ENCODE measurements at places on chromosomes 1 and 21.

DNA sequence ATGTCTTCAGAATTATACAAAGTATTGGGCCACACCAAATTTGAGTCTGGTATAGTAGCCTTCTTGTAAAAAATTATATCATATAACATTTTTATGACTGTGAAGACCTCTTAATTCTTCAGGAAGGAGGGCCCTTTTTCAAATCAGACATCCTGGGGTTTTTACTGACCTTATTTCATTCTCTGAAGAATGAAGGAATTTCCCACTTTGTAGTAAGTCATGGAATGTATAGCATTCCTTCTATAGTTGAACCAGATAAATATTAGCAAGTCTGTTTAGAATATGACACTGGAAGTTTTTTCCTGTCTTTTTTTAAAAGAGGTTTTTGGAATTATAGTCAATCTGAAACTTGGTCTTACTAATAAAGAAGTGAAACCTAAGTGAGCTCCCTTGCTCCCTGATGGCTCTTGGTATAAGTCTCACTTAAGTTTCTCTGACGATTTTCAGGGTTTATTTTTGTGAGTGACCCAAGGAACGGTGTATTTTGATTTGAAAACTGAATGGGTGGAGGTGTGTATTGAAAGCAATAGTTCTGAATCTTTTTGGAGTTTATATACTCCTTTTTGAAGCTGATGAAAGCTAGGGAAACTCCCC is 23.7 kb downstream of the SNX27 start:
- DNase-seq = no peak

DNA sequence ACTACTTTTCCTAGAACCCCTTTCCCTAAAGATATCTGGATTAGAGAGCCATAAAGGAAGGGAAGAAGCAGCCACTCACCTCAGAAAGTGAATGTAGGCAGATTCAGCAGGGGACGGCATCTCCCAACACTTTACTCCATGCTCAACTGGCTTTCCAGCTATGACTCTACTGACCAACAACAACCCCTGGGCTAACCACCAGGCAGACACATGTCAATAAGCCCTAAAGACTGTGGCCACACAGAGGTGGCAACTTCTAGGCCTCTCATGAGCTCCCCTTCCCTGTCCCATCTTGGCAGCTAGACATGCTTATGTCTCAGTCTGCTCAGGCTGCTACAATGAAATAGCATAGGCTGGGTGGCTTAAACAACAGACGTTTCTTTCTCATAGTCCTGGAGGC is 214.0 kb upstream of the ZP4 start:
- DNase-seq = no peak

DNA sequence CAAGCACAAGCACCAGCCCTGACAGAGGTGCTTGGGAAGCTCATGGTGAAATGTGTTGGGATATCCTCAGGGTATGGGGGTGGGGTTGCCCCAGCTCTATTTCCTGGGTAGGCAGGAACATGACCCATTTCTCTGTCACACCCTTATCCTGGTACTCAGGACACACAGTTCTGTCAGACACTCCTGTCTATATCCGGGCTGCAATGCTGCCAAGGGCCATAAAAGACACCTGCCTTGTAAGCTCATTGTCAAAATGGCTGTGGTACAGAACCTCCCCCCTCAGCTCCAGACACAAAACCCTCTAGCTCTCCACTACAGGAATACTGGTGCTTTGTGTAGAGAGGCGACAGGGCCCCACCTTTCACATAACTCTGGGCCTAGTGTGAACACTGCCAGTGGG is 636.7 kb downstream of the PLA2G4A start:
- DNase-seq = no peak

- DNase-seq = no peak
Measured at GRCh38 chr1:94677087-94677486, 135.5 kb upstream of the F3 start.

DNA sequence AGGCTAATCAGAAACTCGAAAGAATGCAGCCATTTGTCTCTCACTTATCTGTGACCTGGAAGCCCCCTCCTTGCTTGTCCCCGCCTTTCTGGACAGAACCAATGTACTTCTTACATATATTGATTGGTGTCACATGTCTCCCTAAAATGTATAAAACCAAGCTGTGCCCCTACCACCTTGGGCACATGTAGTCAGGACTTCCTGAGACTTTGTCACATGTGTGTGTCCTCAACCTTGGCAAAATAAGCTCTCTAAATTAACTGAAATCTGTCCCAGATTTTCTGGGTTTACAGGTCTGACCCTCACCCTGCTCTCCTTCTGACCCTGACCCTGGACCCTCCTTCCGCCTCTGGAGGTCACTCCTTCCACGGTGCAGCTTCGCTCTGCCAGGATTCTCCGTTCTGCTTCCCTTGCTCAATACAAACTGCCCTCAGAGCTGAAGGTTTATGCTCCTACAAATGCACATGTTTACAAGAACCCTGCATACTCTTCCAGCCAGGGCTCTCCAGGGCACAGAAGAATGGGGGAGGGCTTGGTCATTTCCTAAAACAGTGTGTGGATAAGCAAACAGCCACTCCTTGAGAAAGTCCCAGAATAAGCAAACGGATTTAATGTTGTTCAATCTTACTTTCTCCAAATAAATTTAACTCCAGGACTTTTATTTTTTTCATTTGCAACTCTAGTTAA is 160.5 kb downstream of the ACTL8 start:
- no peak for DNase-seq

DNA sequence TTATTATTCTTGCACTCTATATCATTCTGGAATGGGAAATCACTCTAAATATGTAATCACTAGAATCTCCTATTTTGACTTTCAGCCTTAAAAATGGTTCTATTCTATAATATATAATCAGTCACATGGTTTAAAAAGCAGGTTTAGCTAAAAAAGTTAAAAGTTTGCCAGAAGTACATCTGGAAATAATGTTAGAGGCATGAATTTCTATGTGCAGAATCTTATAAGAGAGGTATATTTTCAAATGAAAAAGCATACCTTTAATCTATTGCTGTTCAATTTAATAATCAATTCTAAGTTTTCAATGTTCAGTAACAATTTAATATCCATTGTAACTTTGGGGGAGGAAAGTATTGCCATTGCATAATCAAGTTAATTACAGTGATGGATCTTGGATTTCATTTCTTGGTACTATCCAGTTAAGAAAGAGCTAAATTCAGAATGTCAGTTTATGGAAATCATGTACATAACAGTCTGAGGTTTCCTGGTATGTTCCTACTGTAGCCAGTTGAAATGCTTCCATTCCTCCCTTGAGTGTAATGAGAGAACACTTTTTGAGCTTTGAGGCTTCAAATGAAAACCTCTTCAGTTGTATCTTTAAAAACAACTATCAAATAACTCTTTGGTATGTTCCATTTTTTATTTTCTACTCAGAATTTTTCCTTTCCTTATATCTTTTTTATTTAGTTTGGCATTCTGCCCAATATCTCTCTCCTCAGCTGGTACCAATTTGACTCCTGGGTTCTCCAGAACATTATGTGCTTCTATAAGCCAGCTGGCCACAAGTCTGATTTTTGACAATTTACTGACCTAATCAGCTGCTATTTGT is 175.7 kb upstream of the COL11A1 start:
- DNase-seq = no peak
